ENCODE measurements at places on chromosomes 6 and 20.
A peak's percentile ranks its signal among the peaks of the same experiment; 100 is the strongest.

- DNase-seq = no peak
These were observed 253.1 kb downstream of the FNDC1 start for GRCh38 chr6:159422041-159422984.

- DNase-seq = no peak
These were observed 1.2 kb upstream of the TP53RK start for GRCh38 chr20:46690219-46691106.

GRCh38 chr20:49982346-49983122 lies at the start of gene SNAI1:
Gene SNAI1 (plus strand): TSS chr20:49982980. CDS start chr20:49983060, 80 bp downstream.
- DNase-seq = peak; percentile 68

DNA sequence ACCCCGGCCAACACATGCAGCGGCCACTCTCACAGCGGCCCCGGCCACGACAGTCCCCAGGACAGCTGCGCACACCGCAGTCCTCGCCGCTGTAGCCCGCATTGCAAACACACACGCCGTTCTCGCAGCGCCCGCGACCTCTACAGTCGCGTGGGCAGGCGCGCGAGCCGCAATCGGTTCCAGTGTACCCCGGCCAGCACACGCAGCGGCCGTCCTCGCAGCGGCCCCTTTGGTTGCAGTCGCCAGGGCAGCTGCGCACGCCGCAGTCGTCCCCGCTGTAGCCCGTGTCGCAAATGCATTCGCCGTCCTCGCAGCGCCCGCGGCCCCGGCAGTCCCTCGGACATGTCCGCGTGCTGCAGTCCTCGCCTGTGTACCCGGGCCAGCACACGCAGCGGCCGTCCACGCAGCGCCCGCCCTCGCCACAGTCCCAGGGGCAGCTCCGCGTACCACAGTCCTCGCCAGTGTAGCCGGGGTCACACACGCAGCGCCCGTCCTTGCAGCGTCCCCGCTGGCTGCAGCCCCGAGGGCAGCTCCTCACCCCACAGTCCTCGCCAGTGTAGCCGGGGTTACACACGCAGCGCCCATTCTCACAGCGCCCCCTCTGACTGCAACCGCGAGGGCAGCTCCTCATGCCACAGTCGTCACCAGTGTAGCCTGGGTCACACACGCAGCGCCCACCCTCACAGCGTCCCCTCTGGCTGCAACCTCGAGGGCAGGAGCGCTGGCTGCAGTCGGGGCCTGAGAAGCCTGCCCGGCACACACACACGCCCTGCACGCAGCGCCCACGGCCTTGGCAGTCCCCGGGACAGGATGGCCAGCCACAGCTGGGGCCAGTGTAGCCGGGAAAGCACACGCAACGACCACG lies 12.5 kb downstream of the TNXB start:
- no peak for DNase-seq

DNA sequence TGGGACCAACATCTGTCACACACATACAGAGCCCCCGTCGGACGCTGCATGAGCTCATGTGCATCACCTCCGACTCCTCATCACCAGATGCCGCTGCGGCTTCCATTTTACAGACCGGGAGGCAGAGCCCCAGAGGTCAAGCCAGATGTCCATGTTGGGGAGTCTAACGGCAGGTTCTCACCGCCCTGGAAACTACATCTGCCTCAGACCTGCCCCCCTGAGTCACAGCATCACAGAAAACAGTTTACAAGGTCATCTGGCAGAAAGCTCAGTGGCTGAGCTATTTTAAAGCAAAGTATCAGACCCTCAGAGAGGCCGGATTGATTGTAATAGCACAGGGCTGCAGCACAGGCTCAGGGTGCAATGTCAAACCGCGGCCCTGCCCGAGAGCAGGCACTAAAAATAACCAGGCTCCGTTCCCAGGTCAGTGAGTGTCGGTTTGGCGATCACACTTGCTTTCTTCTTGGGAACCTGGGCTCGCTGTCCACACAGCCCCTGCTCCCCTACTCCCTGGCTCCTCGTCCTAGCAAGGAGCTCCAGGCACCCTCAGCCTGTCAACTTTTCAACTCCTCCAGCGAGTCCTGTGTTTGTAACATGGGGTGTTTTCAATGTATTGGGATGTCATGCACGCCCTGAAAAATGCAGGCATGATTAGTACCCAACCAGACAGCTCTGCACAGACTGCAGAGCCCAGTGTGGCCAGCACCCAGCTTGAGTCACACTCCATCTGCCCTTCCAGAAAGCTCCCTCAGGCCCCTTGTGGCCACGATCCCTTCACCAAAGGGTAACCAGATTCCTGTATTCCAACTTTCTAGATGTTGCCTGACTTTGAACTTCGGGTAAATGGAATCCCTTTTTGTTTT lies 264.5 kb downstream of the CDH4 start:
- no peak for DNase-seq

GRCh38 chr20:46674253-46675083 lies 14.8 kb downstream of the TP53RK start:
- no peak for DNase-seq

DNA sequence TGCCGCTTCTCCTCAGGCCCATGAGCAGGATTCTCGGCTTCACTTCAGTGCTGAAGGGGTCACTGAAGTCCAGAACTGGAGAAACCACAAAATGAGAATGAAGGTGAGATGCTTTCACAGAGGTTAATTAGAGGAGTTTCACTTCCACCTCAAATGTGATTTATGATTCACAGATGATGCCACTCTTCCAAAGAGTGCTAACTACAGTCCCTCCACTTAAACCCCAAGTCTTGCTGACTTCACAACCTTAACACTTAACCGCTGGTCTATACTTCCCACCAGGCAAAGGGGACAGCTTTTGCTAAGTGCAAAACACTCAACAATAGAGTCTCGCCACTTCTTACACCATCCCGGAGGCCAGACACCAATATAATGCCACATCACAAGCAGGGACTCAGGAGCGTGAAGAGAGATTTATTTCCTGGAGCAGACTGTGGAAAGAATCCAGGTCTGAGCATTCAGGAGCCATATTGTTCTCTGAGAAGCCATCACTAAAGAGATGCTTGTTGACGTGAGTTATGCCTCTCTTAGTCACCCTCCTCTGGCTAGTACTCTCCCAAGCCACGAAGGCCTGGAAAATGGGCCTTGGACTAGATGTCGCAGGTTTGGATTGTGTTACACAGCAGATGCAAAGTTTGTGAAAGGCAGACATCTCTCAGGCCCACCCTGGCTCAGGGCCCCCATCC lies 24.4 kb downstream of the RRAGD start:
- no peak for DNase-seq

DNA sequence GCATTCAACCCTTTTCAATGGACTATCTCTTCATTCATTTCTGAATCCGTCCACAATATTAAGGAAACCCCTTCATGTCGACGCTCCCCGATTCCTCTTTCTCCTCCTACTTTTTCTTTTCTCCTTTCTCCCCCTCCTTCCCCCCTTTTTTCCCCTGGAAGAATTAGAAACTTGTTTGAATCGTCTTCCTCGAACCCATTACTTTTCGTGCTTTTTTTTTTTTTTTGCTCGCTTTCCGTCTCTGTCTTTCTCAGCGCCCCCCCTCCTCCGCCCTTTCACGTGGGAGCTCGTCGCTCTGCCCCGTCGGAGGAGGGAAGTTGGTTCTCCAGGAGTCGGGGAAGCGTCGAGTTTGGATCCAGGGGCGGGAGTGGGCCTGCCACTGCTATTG lies 2.3 kb upstream of the NKX2-2 start:
- no peak for DNase-seq

- no peak for DNase-seq
These were observed 38.8 kb upstream of the FOXA2 start for GRCh38 chr20:22623211-22623610.

- DNase-seq = no peak
These were observed 304.7 kb downstream of the QKI start for GRCh38 chr6:163719028-163719742.

- no peak for DNase-seq
These were observed 64.0 kb downstream of the PLCB1 start for GRCh38 chr20:8196096-8196495.

- no peak for DNase-seq
These were observed 112.8 kb upstream of the ARMC2 start for GRCh38 chr6:108735310-108736001.

GRCh38 chr20:59993736-59994430 lies 35.7 kb downstream of the CDH26 start:
- DNase-seq = no peak

DNA sequence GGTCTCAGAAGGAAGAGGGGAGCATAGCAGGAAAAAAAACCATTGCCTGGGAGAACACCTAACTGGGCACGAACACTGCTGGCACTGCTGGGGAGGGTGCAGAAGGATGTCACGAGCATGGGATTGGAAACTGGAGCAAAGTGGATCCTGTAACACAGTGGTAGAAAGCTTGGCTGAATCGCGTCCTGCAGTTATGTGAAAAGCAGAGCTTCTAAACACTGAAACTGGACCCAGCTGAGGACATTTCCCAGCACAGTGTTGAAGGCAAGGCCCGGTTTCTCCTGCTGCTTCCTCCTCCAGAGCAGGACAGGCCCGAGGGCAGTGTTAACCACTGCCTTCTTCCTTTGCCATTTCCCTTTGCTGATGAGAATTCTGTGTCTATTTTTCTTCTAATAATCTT lies 6.7 kb downstream of the APMAP start:
- no peak for DNase-seq

- no peak for DNase-seq
These were observed 220.2 kb downstream of the ATXN1 start for GRCh38 chr6:16540804-16541752.

GRCh38 chr6:166767230-166767629 lies 140.2 kb upstream of the RPS6KA2 start:
- DNase-seq = no peak

- no peak for DNase-seq
These were observed 21.8 kb downstream of the FOXA2 start for GRCh38 chr20:22562620-22563019.

DNA sequence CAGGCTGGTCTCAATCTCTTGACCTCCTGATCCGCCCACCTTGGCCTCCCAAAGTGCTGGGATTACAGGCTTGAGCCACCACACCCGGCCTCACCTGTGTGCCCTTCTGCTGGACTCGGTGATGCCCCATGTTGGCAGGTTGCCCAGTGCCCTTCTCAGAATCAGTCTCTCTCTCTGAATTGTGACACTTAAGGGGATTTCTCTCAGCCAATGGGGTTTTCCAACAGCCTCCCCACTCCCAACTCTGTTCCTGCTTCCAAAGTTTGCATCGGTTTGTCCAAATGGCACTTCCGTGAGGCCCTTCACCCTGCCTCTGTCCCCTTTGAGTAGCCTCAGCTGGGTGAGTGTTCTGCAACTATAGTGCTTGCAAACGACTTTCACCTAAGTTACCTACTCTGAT lies 3.1 kb upstream of the MRPS10 start:
- DNase-seq = no peak

GRCh38 chr20:46056970-46057855 lies 28.2 kb downstream of the SLC12A5 start:
- DNase-seq = no peak

- DNase-seq = no peak
These were observed 22.0 kb upstream of the DDR1 start for GRCh38 chr6:30862156-30862875.

- no peak for DNase-seq
These were observed 242.7 kb downstream of the CLIC5 start for GRCh38 chr6:45772886-45773495.

- no peak for DNase-seq
These were observed 33.1 kb upstream of the KCNB1 start for GRCh38 chr20:49515586-49515985.

- DNase-seq = no peak
These were observed 242.1 kb downstream of the DLL1 start for GRCh38 chr6:170048615-170049256.

DNA sequence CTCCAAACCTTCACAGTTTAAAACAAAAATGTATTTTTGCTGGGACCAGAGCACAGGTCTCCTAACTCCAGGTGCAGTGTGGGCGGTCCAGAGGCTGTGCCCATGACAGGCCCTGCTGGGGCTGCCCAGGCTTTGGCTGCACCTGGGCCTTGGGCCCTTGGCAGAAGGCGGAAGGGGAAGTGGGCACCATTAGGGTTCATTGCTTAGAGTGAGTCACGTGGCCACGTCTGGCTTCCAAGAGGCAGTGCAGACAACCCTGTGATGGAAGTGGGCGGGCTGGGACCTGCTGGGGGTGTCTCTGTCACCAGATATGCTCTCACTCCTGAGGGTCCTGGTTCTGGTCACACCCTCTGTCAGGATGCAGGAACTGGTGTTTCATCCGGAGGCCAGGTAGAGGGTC lies 302.2 kb downstream of the QKI start:
- DNase-seq = no peak

GRCh38 chr6:18264923-18265377 lies 620 bp upstream of the DEK start:
- DNase-seq = no peak

DNA sequence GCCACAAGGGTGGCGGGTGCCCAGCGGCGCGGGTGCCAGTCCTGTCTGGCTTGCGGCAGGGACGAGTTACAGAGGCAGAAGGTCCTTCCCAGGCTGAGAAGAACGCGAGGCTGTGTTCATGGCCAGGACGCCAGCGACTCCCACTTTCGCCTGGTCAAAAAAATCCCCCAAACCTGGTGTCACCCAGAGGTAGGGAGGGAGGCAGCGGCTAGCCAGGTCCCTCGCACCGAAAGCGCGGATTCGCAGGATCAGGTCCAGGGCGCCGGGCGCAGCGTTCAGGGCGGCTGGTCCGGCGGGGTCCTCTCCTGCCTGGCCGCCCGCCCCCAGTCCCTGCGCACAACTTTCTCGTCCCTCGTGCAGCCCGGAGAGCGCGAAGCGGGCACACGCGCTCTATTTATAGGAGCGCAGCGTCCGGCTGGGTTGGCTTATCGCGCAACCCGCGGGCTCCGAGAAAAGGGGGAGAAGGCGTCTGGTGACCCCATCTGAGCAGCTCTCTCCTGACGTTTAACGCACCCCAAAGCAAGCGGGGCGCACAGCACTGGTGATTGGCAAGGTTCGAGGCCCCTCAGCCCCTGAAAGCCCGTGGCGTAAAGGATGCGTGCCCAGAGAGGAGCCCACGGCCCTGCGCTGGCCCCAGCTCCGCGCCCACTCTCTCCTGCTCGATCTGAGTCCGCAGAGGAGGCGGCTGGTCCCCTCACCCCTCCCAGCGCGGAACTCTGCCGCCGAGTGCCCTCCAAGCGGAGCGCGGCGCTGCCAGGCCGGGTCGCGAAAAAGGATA lies 519 bp downstream of the CBLN4 start:
- DNase-seq = no peak

GRCh38 chr6:109315341-109316110 lies 66.7 kb downstream of the CD164 start:
- DNase-seq = no peak

DNA sequence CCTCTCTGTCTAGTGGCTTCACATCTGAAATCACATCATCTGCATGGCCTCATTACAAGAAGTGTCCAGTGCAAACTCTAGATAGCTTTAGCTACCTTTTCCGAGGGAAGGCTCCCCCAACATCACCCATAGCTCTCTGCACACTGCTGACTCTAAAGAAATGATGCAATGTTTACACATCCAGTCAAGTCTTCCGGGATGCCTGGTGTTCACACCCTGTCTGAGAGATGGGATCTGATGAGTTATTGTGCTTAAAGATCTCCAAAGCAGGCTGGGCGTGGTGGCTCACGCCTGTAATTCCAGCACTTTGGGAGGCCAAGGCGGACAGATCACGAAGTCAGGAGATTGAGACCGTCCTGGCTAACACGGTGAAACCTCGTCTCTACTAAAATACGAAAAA lies 404.6 kb upstream of the IRAK1BP1 start:
- DNase-seq = no peak

- DNase-seq = no peak
These were observed 5.6 kb downstream of the FILIP1 start for GRCh38 chr6:75488033-75488432.

- no peak for DNase-seq
These were observed 36.0 kb downstream of the STK35 start for GRCh38 chr20:2137552-2138201.
